Globus pallidus (tissue), 1 donor: ENCODE measurements at places on chromosomes 5 and 9.
A peak's percentile ranks its signal among the peaks of the same experiment; 100 is the strongest.

GRCh38 chr5:6827526-6828219 lies 114.4 kb downstream of the TENT4A start:
- no peak for DNase-seq

DNA sequence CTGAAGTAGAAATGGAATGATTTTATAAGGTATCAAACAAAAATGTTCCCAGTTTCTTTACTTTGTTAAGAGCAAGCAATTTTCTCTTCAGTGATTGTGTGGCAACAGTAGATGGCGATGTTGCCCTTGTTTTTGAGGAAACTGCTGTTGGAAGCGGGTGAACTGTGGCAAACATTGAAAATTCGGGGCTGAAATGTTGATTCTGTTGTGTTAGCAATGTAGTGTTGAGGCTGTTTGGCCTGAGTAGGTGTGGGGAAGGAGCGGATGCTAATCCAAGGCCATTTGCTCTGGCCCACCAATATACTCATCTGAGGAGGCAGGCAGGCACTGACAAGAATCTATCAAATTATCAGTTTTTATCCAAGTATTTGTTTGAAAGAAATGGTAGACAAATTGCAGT lies 129.8 kb downstream of the SLC12A2 start:
- peak; percentile 67 for DNase-seq

GRCh38 chr9:127805620-127806019 lies 2.9 kb downstream of the FPGS start:
- no peak for DNase-seq

DNA sequence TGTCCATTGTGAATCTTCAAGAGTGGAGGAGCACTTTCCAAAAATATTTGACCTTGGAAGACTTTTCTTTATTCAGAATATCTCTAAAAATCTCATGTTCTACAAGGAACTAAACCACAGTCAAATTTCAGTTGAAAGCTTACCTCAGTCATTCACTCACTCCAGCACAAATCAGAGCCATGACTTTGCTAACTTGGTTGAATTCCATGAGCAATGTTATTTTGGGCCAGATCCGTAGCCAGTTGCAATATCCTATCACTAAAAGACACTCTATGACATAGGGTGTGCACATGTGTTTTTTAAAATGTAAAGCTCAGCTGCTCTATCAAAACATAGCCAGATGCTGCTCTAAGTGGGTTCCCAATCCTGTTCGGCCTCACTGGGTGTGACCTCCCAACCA lies 156.1 kb upstream of the ANKRD55 start:
- DNase-seq, result no peak

DNA sequence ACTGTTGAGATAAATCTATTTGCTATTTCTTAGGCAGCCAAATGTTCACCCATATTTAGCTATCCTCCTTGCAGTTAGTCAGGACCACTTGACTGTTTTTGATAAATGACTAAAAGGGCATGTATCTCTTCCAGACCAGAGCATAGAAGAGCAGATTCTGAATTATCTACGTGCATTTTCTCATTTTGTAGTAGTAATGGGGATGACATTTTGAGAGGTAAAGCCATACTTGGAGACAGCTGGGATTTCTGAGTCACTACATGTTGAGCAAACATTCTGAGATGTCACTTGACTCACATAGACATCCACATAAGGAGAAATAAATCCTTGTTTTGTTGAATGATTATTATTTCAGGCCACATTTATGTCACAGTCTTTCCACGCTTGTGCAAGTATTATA lies 297.6 kb downstream of the CDH10 start:
- DNase-seq, result no peak

DNA sequence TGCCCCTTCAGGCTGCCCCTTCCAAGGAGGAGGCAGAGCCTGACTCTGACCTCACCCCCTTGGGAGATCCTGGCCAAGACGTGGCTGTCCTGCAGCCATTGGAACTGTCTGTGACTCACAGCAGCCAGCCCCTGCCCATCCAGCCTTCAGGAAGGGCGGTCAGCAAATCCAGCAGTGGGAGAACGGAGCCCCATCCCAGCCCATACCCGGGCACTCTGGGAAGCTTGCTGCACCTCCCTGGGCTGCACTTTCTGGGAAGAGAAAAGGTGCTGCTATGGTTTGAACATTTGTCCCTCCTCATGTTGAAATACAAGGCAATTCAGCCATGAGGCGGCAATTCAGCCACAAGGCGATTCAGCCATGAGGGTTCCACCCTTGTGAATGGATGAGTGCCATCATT lies 24.4 kb downstream of the CCDC187 start:
- no peak for DNase-seq

DNA sequence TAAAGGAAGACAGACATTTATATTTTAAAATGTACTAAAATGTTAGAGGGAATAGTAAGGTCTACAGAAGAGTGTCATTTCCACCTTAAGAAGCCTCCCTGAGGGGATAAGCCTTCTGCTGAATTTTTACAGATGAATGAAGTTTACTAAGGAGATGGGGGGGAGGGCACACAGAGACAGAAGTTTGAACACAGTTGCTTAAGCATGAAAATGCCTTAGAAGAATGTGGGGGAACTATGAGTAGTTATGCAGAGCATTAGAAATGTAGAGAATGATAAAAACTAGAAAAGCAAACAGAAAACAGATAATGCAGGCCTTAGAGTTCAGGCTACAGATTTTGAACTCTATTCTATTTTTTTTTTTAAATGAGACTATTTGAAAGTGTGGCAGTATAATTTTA lies 232.2 kb upstream of the VLDLR start:
- DNase-seq, result no peak

- no peak for DNase-seq
Measured at GRCh38 chr5:154055201-154055600, 16.4 kb downstream of the MFAP3 start.

GRCh38 chr5:171315925-171316257 lies 6.8 kb downstream of the TLX3 start:
- no peak for DNase-seq

GRCh38 chr5:170238456-170239196 lies 5.8 kb downstream of the C5orf58 start:
- no peak for DNase-seq

DNA sequence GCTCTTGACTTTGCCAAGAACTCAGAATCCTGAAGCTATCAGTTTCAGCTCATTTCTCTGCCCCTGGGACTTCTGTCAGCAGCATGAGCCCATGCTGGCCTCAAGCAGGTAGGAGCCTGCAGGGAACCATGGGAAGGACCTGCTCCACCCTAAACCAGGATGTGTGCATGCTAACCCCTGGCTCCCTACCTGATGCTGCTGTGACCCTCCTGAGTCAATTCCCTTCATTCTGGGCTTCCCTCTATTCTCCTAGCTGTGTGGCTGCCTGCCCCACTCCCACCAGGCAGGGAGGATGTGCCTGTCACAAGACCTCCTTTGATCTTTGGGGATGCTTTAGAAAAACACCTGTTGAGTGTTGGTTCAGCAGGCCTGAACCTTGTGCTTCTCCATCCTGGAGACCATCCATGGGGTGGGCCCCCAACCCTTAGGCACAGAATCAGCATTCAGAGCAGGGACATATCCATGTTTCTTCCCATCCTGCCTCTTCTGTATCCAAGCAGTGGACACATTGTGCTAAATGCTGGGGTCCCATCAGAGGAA lies 117.1 kb upstream of the CCL21 start:
- no peak for DNase-seq

DNA sequence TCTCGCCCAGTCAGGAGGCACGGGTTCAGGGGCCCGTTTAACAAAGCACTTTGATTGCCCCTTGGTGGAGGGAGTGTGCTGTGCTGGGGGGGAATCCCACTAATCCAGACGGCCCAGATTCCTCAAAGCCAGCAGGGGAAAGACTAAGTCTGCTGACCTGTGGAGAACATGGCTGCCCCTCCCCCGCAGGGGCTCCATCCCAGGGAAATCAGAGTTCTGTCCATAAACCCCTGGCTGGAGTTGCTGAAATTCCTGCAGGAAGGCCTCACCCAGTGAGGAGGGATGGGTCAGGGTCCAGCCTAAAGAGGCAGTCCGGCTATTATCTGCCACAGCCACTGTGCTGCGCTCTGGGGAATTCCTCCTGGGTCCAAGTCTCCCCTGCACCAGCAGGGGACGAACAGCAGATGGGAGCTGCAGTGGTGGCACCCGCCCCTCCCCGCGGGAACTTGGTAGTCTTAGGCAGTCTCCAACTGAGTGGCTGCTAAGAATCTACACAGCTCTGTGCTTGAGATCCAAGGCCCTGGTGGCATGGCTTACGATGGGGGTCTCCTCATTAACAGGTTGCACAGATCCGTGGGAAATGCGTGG lies 174.0 kb upstream of the DAB2 start:
- no peak for DNase-seq

GRCh38 chr9:5488221-5489008 lies 21.9 kb upstream of the PDCD1LG2 start:
- no peak for DNase-seq

DNA sequence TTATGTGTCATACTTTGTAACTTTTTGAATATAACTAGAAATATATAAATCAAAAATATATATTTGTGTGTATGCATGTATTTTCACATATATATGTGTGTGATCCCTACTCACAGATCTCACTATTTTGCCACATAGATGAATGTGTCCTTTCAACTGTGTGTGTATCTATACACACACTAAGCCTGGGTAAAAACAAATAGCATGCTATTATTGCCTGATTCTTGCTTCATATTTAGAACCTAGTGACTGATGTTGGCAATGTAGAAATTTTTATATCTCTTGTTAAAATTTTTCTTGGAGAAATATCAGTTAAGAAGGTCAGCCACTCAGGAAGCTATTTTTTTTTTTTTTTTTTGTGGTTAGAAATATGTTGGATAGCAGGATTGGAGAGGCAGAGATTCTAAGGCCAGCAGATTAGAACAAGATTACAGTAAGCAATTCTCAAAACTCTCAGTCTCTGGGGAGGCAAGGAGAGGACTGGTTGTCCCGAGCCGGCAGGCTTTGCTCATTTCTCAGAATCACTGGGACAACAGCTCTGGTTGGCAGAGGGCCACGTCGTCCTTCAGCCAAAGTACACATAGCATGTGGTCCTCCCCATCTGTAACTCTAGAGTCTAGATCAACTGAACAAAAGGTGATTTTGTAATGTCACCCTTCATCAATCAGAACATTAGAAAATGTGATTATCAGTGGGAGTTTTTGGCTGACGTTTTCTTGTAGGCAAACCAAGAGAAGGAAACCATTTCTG lies 19.7 kb downstream of the C6 start:
- DNase-seq, result peak; percentile 33

GRCh38 chr9:80407220-80407619 lies 835.5 kb downstream of the TLE4 start:
- no peak for DNase-seq

GRCh38 chr5:135157421-135158313 lies 123.6 kb upstream of the PITX1 start:
- DNase-seq, result no peak

DNA sequence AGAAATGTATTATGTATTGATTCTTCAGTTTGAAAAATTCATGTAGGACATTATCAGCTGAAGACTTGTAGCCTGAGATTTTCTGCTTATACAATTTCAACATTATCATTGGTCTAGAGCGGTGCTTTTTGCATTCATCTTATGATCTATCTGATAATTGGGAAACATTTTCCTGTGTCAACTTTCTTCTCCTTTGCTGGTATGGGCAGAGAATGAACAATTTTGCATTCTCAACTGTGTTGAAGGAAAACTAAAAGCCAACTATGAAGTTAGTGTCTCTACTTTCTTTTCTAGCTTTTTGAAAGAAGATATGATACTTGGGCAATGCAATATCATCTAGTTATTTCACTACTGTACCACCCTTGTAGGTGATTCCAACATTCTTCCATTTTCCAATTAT lies 10.3 kb downstream of the ZFR start:
- DNase-seq, result no peak

GRCh38 chr5:40258222-40258621 lies 421.5 kb upstream of the PTGER4 start:
- peak; percentile 0 for DNase-seq

GRCh38 chr5:107809201-107810034 lies 138.7 kb upstream of the EFNA5 start:
- DNase-seq, result no peak

GRCh38 chr5:22901885-22902284 lies 48.7 kb upstream of the CDH12 start:
- no peak for DNase-seq

DNA sequence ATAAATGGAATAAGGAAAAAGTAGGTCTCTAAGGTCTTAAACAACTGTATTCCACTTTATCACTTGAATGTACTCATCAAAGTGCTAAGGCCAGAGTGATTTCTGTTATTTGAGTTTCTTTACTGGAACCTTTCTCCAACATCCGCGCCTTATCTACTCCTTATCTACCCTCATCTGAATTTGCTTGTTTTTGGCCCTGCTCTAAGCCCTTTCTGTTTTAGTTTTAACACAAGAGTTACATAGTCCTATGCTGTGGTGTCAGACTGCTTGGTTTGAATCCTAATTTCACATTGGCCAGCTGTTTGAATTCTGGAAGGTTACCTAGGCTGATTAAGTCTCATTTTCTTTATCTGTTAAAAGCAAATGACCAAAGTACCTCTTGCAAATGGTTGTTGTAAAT lies 128.3 kb downstream of the PCSK5 start:
- DNase-seq, result no peak

DNA sequence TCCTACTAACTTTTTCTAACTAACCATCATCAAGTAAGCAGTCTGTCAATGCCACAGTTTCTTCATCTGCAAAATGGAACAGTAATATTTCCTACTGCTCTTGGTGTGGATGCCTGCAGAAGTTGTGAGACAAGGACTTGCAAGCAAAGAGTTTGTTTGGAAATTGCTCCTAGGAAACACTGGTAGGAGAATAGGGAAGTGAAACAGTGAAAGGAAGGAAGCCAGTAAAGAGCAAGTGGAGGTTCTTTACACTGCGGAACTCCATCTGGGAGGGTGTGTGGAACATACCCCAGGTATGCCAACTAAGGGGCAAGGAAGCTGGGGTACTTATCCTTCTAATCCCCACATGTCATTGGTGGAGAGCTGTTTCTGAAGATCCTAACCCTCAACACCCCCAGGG lies 119.9 kb downstream of the FOXD1 start:
- DNase-seq, result no peak

DNA sequence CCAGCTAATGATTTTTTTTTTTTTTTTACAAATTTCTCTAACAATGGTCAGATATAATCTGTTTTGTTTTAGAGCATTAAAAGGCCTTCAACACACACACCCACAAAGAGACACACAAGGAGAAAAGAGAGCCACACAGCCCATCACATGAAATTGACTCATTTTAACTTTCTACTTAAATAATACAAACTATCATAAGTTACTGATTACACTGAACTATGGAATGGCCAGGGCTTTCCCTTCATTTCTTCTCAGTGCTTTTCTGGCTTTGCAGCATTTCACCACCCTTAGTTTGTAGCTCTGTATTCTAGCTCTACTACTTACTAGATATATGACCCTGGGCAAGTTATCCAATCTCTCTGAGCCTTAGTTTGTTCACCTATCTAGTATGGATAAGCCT lies 13.2 kb downstream of the REEP5 start:
- DNase-seq, result no peak

DNA sequence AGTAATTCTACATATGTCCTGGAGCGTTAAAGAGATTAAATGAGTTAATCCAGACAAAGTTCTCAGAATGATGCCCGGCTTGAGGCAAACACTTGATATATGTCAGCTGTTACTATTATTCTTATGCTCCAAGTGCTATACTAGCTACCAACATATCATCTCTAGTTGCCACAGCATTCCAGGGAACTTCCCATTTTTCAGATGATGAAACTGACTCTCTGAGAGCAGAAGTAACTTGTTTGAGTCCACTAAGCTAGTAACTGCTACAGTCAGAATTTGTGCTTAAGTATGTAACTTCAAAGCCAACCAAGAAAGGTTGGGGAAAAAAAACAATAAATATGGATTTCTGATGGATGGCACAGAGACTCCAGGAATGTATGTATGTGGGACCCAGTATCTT lies 98.1 kb downstream of the CDK5RAP2 start:
- no peak for DNase-seq

- DNase-seq, result no peak
Measured at GRCh38 chr5:85159395-85159794, 774.7 kb upstream of the EDIL3 start.
